Astrocyte (in vitro differentiated cells and primary cell): ENCODE measurements at places on chromosomes 1 and 21. TPM values are rescaled to one million over a fixed set of nuclear protein-coding genes. Genes with fewer than 3 reads are reported as not detected.

MMEL1 gene
- not detected in 2 replicates for total RNA-seq

FBLIM1 gene
- total RNA-seq: 170 and 179 TPM in 2 replicates

MAEL gene
- 0.11 and 0.17 TPM in 2 replicates for total RNA-seq

DNA sequence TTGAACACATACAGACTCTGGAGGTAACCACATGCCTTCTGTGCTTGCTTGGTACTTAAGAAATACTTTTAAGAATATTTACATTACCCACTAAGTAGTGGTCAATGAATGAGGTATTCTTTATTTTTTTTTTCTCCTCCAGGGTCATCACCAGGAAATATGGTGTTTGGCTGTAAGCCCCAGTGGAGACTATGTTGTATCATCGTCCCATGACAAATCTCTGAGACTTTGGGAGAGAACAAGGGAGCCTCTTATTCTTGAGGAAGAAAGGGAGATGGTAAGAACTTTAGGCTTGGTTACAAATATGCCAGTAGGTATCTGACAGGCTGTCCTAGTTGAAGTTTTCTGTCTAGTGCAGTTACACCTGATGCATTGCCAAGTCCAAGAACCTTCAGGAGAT, 22.8 kb downstream of the WDR3 start:
- no peak overlapping the region for H3K4me3 ChIP-seq
- no peaks in the 10 kb centered on the region for H3K27me3 ChIP-seq
- H3K4me1 ChIP-seq: no peaks in the 10 kb centered on the region
- peaks cover 73% of the 10 kb centered on the region for H3K36me3 ChIP-seq
- H3K27ac ChIP-seq: no peak overlapping the region

DNA sequence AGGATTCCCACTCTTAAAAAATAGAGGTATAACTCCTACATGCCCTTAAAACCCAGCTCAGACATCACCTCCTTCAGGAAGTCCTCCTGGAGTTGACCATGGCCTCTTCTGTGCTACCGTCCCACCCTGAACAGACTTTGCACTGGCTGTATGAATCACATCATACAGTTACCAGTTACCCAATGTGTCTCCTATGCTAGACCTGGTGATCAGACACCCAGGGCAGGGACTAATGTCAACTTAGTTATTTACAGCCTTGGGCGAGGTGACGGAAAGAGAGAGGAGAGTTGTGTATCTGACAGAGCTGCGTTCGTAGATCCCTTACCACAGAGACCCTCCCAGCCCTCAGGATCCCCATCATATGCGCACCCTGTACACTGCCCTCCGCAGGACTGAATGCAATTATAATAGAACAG, 72.7 kb downstream of the SLC66A1 start:
- no peak overlapping the region for H3K27ac ChIP-seq
- H3K4me3 ChIP-seq: no peak overlapping the region
- peaks cover 24% of the 10 kb centered on the region for H3K4me1 ChIP-seq
- H3K36me3 ChIP-seq: peaks cover 13% of the 10 kb centered on the region
- DNase-seq: no peak
- no peaks in the 10 kb centered on the region for H3K27me3 ChIP-seq

DNA sequence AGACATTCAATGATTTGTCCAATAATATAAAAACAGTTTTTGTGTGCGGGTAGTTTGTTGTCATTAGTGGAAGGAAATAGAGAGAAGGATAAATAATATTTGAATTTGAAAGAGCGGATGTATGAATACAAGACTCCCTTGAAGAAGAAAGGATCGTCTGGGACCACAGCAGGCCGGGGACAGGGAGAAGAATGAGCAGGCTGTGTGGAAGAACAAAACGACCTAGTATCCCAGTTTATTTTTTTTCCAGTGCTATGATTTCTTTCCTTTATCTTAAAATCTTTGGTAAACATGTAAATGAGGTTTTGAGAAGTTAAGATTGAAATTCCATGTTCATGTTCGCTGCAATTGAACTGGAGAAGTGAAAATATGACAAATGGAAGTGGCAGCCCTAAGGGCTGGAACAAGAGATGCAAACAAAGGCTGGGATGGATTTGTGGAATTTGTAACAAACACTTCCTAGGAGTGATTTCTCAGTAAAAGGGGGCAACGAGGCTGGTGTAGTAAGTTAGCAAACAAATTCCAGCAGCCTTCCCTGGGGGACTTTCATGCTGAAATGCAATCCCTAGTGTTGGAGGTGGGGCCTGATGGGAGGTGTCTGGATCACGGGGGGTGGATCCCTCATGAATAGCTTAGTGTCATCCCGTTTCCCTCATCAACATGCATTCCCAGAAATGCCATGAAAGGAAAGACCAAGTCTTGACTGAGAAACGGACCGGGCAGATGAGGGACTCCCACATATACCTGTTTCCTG, 10.2 kb upstream of the IFI16 start:
- H3K27ac ChIP-seq: peak overlapping the region; percentile 94
- H3K4me1 ChIP-seq: peaks cover 23% of the 10 kb centered on the region
- peak; percentile 91 for DNase-seq
- peak overlapping the region; percentile 77 for H3K4me3 ChIP-seq

DNA sequence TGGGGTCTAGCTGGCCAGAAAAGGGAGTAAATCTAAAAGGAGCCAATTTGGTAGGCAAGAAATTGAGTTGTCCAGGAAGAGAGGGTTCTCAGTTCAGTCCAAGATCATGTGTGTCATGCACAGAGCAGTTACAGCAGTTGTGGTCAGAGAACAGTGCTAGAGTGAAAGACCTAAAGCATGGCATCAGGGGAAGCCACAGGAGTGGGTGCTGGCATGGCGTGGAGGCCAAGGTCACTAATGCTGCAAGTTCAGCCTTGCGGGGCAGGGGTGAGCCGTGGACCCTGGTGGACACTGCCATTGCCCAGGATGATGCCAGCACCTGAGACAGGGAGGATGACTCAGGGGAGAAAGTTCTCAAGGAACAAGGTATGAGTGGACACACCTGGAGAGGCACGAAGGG, 16.6 kb upstream of the TMEM125 start:
- DNase-seq: no peak
- peaks cover 7% of the 10 kb centered on the region for H3K27me3 ChIP-seq
- H3K36me3 ChIP-seq: no peaks in the 10 kb centered on the region
- no peaks in the 10 kb centered on the region for H3K4me1 ChIP-seq
- H3K27ac ChIP-seq: no peak overlapping the region
